Colonic mucosa (tissue), 4 donors: ENCODE measurements at places on chromosomes 13 and 19. TPM values are rescaled to one million over a fixed set of nuclear protein-coding genes. Genes with fewer than 3 reads are reported as not detected.

GRCh38 chr19:43422689-43423066 lies 8.0 kb downstream of the TEX101 start:
- no peak for DNase-seq

Gene PRODH2
- total RNA-seq: not detected

DNA sequence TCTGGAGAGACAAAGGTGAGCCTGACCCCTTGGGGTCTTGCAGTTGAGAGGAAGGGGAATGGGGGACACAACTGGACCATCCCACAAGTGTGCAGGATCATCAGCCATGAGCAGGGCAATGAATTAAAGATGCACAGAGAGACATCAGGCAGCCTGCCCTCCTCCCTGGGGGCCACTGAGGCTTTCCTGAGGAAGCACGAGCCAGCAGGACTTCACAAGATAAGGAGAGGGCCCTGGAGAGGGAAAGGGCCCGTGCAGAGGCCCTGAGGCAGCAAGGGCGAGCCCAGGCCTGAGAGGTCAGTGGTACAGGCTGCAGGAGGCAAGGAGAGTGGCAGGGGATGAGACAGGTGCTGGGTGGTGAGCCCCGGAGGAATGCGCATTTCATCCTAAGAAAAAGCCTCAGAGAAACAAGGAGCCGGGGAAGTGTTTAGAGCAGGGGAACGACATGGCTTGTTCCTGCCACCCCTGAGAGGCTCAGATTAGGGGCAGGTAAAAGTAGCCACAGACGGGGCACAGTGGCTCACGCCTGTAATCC lies 9.0 kb upstream of the PRKD2 start:
- DNase-seq: no peak

DNA sequence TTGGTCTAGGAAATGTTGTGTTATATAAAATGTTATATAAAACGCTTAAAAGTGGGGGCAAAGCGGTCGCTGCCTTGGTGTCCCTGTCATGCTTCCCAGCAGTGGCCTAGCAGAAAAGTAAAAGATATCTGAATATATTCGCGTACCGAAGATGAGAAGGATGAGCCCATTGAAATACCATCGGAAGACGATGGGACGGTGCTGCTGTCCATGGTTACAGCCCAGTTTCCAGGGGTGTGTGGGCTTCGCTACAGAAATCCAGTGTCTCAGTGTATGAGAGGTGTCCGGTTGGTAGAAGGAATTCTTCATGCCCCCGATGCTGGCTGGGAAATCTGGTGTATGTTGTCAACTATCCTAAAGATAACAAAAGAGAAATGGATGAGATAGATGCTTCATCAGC lies 110.9 kb upstream of the DIAPH3 start:
- DNase-seq: no peak

DNA sequence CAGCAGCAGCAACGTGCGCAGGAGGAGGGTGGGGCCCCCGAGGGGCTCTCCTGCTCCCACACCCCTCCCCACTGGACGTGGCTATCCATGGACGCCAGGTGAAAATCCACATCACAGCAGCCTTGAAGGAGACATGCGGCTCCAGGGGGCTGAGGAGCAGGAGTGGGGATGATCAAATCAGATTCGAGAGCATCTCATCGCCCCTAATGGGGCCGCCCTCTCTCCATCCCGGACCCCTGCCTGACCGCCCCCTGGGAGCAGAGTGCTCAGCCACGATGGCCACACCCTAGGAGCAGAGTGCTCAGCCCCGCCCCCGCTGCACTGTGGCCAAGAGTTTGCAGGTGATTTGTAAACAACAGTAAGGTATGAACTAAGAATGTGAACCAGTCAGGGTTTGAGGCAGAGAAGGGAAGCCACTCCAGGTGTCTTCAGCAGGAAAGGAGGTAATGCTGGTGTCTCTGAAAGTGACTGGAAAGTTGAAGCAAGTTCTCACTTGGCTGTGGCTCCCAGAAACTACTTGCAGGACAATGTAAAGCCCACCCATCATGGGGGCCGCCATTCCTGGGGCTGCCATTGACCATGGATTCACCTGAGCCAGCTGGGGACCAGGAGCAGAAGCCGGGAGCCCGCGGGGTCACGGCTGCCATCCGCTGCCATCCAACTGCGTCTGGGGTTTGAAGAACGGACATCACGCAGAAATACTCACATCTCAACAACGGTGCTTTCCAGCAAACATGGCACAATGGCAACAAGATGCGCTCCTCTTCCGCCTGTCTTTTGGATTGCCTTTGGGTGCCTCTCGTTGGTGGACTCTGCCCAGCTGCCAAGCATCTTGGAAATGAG lies 71.8 kb downstream of the SPACA7 start:
- peak; percentile 15 for DNase-seq

DNA sequence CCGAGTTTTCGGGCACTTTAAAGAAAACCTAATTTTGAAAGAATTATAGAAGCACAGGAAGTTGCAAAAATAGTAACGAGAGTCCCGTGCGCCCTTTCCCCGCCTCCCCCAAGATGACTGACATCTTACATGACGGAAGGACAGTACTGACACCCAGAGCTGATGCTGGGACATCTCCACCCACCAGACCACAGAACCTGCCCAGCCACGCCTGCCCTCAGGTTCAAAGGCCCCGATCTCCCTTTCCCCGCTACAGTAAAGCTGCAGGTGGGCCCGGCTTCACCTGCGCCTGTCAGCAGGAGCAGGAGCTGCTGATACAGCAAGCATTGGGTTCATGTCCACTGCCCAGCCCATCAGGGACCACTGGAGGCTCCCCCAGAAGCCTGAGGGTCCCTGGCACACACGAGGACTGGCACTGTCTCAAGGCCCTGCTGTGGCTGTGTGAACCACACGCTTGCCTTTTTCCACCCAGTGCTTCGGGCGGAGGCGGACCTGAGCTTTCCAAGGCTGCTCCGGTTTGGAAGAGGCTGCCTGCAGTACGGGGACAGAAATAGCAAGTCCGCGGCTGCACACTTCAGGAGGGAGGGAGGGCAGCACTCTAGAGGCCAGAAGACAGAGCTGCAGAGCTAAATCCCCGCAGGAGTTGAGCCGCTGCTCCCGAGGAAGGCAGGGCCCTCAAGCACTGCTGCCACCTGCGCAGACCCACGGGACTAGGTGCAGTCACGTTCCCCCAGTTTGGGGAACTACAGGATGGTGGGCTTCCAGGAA lies 8.7 kb downstream of the MAP2K2 start:
- no peak for DNase-seq

DNA sequence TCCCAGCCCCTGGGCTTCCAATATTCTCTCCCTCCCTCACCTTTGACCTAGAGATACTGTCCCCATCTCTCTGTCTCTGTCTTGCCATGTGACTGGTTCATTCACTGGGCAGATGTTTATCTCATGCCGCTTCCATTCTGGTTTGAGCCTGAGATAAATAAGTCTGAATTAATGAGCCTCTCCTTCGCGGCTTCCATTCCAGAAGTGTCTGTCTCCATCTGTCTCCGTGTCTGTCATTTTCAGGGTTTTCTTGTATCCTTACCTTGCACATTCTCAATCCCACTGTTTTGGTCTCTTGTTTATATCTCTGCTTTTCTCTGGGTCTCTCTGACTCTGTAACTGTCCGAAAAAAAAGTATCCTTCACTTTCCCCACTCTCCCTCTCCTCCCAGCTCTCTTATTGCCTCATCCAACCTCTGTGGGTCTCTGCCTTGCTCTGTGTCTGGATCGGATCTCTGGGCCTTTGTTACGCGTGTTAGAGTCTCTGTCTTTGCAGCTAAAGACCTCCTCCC lies 4.3 kb downstream of the SPHK2 start:
- no peak for DNase-seq

- DNase-seq: no peak
Measured at GRCh38 chr13:76769271-76769791, 116.9 kb downstream of the KCTD12 start.

- no peak for DNase-seq
Measured at GRCh38 chr13:28097503-28097902, 2.9 kb downstream of the FLT3 start.

- DNase-seq: no peak
Measured at GRCh38 chr13:110580800-110581199, 19.3 kb upstream of the RAB20 start.

DNA sequence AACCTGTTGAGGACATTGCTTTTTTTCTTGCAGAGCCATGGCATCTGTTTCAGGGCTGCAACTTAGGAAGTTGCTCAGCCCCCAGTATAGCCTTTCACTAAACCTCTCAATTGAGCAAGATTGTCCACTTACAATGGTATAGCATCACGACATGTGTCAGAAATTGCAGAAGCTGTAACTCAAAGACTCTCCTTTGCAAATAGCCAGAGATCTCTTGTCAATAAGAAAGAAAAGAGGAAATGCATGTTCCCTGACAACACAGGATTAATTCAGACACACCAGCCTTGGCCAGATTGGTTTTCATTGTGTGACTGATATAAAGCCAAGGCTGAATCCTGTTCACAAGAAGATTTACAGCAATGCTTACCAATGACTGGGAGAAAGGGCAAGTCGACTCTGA lies 38.7 kb upstream of the CYSLTR2 start:
- DNase-seq: no peak

- no peak for DNase-seq
Measured at GRCh38 chr13:74162135-74162534, 27.9 kb upstream of the KLF12 start.

Gene CD22
- total RNA-seq: 3.0 TPM
